ENCODE measurements at places on chromosomes 4 and X. TPM values are rescaled to one million over a fixed set of nuclear protein-coding genes. Genes with fewer than 3 reads are reported as not detected.

GRCh38 chrX:78624962-78625909 is 33.9 kb downstream of the RTL3 start:
- DNase-seq, result no peak

GRCh38 chr4:15413623-15414019 is 14.2 kb upstream of the C1QTNF7 start:
- no peak for DNase-seq

GRCh38 chrX:72569786-72570185 is 2.9 kb downstream of the HDAC8 start:
- no peak for DNase-seq

DNA sequence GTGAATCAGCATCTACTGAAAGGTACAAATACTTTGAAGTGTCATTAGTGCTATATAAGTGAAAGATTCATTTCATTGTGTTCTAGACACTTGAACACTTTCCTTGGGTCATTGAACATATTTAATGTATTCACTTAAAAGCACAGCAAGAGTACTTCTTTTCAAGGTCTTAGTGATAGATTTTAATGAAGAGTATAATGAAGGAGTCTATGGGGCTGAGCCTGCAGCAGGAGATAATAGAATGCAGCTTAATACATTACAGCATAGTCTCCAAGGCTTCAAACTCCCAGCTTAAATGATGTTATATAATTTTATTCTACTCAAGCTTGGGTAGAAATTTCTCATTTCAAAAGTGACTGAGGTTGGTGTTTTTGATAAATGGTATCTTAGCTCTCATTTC is 66.1 kb upstream of the VEGFC start:
- DNase-seq, result no peak

Gene MUC7
- not detected for total RNA-seq

DNA sequence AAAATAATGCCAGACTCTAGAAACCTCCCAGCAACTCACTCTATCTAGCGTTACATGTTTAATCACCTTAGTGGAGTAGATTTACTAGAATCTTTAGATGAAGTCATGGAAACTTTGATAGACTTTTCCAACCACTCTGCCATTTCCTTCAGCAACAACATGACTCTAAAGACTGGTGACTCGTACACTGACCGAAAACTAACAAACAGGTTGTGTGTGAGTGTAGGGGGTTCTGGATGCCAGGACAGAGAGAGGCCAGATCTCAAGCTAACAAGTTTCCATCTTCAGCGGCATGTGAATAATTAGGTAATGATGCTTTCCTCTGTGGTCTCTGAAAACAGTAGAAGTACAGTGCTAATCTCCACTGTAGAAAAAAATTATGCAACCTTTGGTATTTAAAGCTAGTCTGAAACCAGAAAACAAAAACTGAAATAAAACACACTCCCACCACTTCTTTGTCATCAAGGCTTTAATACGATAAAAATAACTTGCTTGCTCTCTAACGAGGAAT is 286.4 kb downstream of the PRDM5 start:
- DNase-seq, result no peak

- no peak for DNase-seq
Observed at GRCh38 chrX:41036668-41037326, 48.4 kb upstream of the USP9X start.

DNA sequence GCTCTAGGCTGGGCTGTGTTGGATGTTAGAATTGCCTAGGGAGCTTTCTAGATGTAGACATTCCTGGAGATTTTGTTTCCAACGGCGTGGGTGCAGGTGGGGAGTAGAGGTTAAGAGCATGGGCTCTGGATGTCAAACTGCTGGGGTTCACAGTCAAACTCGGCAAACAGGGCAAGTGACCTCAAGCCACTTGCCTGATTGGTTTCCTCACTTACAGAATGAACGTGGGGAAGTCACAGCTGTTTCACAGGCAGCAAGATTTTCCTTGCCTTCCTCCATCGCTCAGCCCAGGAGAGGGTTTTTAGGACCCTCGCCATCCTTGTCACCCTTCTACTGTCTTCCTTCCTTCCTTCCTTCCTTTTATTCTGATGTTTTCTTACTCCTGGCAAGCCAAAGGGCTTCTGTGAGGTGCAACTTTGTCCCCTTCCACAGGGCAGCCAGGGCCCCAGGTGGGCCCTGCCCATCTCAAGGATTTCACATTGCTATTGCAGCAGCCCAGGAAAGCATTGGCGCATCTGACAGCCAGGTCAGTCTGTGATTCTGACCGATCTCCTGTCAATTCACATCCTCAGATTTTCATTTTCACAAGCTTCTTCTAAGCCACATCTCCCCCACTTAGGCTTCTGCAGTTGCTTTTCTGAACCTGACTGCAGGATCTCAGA is 7.0 kb downstream of the RTL5 start:
- no peak for DNase-seq

Gene PCDH18
- 33.3 TPM for total RNA-seq

Gene DMRTC1B
- not detected for total RNA-seq

Gene FAM47E
- total RNA-seq, result 0.73 TPM

DNA sequence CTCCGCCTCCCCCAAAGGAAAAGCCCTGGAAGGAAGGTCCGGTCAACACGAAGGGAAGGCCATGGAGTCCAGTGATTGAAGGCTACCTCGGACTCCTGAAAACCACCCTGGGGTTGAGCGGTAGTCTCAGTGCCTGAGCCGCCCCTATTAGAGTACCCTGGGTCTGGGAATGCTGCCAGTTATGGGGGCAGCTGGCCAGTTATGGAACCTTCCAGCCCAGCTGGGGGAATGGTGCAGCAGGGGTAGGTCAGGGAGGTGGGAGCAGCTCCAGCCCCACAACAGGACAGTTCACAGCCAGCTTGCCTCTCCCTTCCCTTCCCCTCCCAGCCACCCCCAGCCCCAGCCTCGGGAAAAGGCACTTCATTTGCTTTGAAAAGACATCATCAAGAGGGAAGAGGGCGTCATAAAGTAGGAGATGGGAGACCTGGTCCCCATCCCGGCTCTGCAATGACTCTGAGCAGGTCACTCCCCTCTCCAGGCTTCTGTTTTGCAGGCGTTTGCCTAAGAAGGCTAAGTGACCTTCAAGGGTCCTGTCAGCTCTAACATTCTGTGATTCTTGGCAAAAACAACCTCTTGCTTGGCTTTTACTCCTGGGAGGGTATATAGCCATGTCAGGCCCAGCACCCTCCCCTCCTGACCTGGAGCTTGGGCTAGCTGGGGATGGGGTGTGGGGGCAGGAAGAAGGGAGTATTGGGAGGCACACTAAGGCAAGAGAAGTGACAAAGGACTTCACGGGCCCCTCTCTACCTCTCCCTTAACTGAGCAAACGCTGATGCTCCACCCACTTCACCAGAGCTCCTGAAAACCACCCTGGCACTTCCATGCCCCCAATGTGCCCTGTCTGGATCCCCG is 8.0 kb downstream of the APLN start:
- no peak for DNase-seq

Gene KCND1
- 1.6 TPM for total RNA-seq

DNA sequence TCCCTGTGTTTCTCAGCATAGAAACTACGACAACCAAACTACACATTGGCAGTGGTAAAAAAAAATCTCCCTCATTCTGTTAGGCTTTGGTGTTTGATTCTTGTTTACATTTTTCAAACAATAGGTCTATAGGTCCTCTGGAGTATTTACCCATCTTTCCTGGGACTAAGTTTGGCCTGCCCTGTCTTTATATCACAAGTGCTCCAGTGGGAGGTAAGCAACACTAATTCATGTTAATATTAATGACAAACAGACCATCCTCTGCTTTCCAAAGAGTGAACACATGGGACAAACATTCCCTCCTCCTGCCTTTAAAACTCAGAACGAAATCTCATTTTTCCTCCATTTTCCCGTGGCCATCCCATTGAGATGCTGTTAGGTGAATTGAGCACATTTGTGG is 514.1 kb upstream of the INTU start:
- DNase-seq, result no peak

Gene CPLX1
- not detected for total RNA-seq

DNA sequence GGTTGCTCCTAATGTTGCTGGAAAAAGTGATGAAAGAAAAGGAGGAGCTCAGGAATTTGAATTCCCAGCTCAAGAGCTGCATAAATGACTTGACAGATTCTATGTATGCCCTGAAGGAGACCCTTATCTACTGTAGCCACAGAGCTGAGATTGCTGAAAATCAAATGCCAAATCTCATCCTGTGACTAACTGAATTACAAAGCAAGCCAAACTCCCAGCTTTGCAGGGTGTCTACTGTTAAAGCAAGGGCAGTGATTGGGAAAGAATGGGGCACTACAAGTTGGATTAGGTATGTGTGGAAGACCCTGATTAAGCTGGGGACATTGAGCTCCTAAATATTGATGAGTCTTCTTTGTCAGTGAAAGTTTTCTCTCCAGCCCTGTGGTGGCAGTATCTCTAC is 20.8 kb upstream of the SMIM9 start:
- no peak for DNase-seq

Gene PNMA6F
- not detected for total RNA-seq

Gene LETM1
- 39.6 TPM for total RNA-seq

Gene KLHL4
- total RNA-seq, result 2.0 TPM

Gene SHROOM3
- total RNA-seq, result 29.2 TPM

Gene ADH6
- total RNA-seq, result 0.19 TPM

GRCh38 chr4:147942729-147943128 is 210.8 kb downstream of the ARHGAP10 start:
- no peak for DNase-seq
